Heart left ventricle (tissue), 16 donors: ENCODE measurements at places on chromosomes 2 and 18. TPM values are rescaled to one million over a fixed set of nuclear protein-coding genes. Genes with fewer than 3 reads are reported as not detected.

RNF152 gene
- polyA plus RNA-seq, result 2.8 TPM

DNA sequence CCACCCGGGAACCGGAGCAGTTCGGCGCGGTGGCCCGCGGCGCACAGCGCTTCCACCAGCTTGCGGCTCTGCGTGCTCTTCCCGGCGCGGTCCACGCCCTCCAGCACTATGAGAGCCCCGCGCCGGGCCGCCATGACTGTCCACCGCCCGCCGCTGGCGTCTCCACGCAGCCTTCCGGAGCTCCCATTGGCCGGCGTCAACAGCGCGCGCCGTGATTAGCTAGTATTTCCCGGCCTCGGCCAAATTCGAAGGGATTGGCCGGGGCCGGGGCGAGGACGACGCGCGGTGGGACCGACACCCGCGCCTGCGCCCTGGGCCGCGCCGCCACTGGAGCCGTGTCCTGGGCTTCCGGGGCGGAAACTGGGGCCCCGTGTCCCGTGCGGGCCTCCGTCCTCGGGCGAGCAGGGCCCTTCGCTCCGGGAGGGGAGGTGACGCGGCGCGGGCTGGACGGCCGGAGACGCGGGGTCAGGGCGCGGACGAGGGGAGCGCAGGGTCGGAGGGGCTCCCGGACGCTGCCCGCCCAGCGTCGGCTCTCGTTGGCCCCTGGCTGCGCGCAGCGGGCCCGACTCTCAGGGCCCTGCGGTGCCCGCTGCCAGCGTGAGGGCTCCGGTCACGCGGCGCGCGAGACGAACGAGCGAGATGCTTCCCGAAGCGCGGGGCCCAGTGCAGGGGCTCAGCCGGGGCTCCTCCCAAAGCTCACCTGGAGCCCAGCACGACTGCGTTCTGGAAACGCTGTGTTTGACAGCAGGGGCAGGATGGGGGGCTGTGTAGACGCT lies at the start of gene DTYMK:
Gene DTYMK, minus strand, starts transcription at position 166 of the 776 bp plus-strand sequence. Its CDS starts 32 bp downstream, at position 134.
- peak; percentile 98 for DNase-seq

SH3BP4 gene
- 5.4 TPM for polyA plus RNA-seq

DNA sequence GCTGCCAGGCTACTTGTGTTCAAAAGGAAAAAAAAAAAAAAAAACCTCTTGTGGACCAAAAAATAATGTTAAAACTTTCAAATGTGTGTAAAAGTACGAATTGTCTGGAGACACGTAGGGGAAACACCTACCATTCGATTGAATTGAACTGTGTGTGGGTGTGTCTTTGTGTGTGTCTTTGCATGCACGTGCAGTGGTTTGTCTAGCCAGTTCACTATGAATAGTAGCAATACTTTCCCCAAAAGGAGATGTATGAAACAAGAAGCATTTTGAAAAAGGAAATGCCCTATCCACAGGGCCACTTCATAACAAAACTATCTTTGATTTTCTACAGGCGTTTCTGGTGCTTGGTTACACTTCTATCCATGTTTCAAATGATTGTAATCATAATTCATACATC lies 186.8 kb downstream of the RPRM start:
- no peak for DNase-seq

DNA sequence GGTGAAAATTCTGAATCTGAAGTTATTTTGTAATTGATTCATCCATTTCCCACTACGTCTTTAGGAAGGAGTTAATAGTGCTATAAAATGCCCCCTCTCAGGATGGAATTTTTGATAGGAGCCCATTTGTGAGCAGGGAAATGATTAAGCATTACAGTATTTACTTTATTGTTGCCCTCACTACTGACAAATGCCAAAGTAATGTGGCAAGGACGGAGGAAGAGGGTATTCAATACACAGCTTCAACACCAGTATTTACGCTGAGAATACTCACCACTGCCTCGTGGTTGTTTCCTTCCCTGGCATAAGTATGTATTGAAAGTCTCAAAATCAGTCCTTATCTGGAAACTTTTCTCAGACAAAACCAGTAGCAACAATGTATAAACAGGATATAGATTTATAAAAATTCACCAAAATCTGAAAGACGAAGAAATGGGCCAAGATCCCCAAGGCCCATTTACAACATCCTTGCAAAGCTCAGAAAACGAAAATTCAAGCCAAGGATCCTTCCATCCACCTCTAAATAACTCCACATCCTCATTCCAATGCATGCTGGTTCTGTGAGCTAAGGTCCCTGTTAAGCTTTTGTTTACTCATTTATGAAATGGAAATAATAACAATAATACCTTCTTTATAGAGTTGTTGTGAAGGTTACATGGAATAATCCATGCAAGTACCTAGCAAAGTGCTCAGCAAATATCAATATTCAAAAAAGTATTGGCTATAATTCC lies 29.3 kb downstream of the FEZ2 start:
- no peak for DNase-seq

GRCh38 chr2:203811491-203812221 lies 55.9 kb upstream of the CTLA4 start:
- DNase-seq, result peak; percentile 76

DNA sequence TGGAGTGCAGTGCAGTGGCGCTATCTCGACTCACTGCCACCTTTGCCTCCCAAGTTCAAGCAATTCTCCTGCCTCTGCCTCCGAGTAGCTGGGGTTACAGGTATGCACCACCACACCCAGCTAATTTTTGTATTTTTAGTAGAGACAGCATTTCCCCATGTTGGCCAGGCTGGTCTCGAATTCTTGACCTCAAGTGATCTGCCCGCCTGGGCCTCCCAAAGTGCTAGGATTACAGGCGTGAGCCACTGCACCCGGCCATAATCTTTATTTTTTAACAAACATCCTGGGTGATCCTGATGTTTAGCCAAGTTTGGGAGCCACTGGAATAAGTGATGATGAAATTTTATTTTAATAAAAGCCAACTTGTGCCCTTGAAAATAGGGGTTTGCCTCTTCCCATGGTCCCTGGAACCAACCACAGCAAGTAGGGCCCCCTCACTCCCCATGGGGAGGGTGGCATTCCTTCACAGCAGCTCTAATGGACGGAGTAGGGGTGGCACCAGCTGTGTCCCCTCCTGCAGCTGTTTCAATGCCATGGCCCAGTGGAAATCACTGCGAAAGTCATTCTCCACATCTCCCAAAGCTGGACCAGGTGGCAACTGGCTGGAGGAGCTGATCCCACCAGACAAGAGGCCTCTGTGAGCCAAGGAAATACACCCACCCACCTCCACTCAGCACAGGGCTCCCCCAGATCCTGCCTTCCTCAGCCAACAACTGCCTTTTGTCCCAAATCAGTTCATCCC lies 194.8 kb downstream of the ZFP36L2 start:
- no peak for DNase-seq

EML6 gene
- 0.34 TPM for polyA plus RNA-seq

GRCh38 chr2:2887772-2888387 lies 489.7 kb downstream of the EIPR1 start:
- no peak for DNase-seq
